ENCODE measurements at places on chromosomes 13 and 19.

DNA sequence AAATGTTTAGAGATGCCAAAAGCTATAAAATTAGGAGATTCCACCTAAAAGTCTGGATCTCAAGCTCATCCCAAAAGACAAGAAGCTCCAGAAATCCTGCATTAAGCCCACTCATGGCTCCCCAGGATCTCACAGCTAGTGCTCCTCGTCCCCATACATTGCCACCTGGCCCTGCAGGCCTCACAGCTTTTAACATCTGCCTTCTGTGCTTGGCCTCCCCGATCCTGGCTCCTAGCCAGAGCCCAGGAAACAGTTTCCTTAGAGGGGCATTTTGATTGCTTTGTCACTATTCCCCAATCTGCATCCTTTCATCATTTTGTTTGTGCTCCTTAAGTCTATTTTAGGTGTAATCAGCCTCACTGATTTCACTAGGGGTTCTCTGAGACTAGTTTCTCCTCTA is 14.5 kb upstream of the DCT start:
- DNase-seq = no peak

- no peak for DNase-seq
Measured at GRCh38 chr19:38425810-38426466, at the start of gene RASGRP4. RASGRP4 (minus strand) TSS chr19:38426219; CDS start chr19:38426091, 128 bp downstream.

GRCh38 chr19:11073568-11073967 is 15.7 kb upstream of the LDLR start:
- DNase-seq = no peak

DNA sequence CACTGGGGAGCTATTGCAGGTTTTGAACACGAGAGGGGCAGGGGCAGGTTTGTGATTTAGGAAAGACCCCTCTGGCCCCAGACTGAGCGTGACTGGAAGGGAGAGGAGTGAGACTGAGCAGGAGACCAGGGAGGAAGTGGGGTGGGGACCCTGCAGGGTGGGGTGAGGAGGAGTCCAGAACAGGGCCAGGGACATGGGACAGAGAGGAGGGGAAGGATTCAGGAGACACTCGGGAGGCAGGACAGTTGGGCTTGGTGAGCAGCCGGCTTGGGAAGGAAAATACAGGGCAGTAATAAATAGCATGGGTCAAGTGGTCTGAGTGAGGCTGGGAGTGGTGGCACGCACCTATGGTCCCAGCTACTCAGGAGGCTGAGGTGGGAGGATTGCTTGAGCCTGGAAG is 9.4 kb downstream of the FOSB start:
- DNase-seq = no peak

- no peak for DNase-seq
Measured at GRCh38 chr13:108561149-108561548, 68.3 kb upstream of the MYO16 start.

GRCh38 chr13:49596221-49596620 is 10.9 kb upstream of the RCBTB1 start:
- no peak for DNase-seq

- no peak for DNase-seq
Measured at GRCh38 chr19:11198769-11199424, 1.6 kb upstream of the KANK2 start.

- DNase-seq = no peak
Measured at GRCh38 chr13:95185851-95186250, 115.4 kb downstream of the ABCC4 start.

- no peak for DNase-seq
Measured at GRCh38 chr13:73254827-73255226, 196.0 kb downstream of the KLF5 start.

GRCh38 chr13:51549593-51549992 is 34.7 kb upstream of the WDFY2 start:
- DNase-seq = no peak

DNA sequence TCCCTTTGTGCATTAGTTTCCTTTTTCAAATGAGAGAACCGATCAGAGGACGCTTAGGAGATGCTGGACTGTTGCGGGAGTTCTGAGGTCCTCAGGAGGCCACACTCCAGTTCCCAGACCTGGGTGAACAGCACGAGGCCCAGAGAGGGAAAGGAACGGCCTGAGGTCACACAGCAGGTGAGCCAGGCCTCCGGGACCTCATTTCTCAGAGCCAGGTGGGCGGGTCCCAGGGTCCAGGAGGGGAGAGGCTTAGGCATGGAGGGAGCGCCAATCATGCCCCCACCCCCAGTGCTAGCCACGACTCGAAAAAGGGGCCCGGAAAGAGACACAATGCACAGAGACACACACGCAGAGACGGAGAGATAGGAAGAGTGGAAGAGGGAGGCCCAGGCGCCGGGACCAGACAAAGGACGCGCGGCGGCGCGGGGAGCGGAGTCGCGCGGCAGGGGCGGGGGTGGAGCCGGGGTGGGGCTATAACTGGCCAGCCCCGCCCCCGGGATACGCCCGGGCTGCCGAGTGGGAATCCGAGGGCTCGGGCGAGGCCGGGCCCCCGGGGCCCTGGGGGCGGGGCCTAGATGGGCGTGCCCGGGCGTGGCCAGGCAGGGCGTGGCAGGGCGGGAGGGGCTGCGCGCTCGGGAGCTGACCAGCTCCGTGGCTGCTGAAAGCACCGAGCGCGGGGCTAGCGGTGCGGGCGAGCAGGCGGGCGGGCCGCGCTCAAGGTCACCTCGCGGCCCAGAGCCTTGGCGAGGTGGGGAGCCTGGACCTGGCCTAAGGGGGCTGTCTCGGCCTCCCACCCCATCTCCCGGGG is 1.6 kb downstream of the ELAVL3 start:
- no peak for DNase-seq

DNA sequence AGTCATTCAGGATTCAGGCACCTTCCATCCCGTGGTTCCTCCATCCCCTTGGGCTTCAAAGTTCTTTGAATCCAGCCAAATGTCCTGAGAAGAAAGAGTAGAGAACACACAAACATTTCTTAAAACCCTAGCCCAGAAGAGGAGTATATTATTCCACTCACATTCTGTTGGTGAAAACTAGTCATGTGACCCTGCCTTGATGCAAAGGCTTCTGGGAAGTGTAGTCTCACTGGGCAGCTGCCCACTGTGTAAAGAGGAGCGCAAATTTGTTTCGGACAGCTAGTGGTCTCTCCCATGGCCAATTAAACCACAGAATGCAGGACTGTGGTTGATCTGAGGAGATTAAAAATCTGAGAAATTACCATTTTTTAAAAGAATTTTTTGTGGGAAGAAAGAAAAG is 304.4 kb downstream of the SUCLA2 start:
- DNase-seq = no peak

DNA sequence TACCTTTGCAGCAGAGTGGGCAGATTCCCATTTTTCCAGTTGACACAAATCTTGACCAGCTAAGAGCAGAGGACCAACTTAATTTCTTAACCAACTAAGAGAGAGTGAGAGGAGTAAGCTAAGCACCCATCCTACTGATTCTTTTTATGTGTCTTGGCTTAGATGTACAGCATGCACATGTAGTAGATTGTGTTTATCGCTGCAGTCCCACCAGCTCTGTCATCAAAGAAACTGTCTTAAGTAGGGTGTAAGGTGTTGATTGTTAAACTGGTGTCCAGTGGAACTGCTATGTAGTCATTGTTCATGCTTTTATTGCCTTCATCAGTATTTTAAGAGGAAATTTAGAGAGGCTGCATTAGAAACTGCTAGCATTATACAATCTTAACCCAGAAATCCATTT is 9.0 kb upstream of the UFM1 start:
- DNase-seq = no peak

DNA sequence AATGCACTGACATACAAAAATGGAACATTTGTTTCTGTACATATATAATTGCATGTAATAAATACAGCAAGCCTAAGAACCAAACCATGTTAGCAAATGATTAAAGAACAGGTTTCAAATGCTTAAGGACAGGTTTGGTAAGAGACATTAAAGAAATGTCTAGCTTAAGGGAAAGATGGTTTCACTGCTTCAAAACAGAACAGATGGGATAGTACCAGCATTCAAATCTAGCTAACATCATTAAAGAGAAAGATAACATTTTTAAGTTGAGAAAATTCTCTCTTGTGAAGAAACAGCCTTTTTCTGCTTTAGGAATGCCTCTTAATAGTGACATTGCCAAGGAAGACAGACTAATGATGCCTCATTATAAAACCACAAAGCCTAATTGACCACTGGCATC is 52.5 kb upstream of the DOCK9 start:
- DNase-seq = no peak
